GM23248 (cell line): ENCODE measurements at places on chromosomes 7 and 10.

DNA sequence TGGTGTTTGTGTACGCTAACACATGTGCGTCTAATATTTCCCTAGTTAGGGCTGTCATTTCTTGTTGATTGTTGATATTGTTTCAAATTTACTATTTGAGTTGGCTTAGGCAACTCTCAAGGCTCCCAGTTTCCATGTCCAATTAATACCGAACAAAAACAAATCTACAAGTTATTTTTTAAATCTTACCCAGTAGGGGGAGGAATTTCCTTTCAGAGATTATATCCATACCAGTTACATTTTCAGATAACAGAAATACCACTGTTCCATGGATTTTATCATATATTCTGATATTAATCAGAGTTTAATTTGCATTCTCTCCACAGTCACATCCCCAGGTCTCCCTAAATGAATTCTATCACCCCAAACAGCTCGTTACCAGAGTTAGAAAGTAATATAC lies 7.2 kb upstream of the AKR1B10 start:
- DNase-seq, result peak; percentile 35

DNA sequence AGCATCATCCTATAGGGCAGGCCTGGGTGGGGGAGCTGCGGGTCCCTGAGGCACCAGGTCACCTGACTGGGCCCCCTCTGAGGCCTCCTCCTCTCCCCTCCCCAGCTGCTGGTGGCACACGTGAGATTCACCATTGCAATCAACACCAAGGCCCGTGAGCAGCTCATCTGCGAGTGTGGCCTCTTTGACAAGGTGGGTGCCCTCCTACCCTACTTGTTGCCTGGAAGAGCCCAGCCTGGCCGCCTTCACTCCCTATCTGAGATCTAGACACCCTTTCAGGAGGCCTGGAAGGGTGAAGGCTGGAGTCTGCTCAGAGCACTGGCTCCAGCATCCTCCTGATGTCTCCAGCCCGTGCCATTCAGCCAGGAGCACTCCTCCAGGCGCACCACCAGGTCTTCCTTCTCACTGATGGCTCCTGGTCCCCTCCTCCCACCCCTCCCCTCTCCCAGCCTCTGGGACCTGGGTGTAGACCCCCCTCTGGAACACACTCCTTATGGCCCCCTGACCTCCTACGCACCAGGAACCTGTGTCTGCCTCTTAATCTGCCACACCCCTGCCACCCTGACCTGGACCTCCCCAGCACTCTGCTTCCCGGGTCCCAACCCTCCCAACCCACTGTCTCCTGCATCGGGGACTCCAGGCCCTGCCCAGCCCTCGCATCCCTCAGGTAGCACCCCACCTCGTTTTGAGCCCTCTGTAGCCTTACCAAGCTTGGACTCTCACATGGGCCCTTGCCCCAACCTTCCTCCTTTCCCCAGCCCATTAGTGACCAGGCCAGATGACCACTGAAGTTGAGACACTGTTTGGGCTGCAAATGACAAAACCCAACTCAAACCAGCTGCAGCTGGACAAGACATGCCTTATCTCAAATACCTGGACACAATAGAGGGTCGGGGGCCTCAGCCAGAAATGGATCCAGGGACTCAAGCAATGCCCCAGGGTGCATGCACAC lies 67.5 kb downstream of the ALOX5 start:
- no peak for DNase-seq

- peak; percentile 82 for DNase-seq
These were observed 346.1 kb upstream of the ANKRD30A start for GRCh38 chr10:36779238-36779846.

DNA sequence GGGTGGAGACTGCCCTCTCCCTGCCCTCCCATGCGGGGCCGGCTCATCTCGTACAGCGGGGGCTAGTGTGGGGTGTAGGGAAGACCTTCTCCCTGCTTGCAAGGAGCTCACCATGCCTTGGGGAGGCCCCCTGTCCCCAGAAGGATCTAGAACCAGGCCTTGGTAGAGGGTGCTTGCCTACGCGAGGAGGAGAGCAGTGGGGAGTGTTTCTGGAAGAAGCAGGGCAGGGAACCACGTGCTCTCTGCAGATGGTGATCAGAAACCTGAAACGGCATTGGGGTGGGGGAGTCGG lies 2.7 kb downstream of the MAFK start:
- peak; percentile 45 for DNase-seq

GRCh38 chr10:19775296-19775695 lies 40.9 kb upstream of the PLXDC2 start:
- no peak for DNase-seq

DNA sequence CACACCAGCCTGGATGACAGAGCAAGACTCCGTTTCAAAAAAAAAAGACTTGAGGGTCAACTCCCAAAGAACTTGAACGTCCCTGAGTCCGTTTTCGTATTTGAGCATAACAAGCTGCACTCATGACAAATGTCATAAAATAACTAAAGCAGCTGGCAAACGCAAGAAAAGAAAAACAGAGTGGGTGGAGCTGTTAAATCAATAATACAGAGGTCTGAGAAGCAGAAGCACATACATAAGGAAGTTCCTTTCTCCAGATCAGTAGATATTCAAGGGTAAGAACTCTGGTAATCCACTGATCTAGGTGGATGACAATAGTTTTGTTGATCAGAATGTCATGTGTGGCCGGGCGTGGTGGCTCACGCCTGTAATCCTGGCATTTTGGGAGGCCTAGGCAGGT lies 150.1 kb downstream of the FAM107B start:
- no peak for DNase-seq

DNA sequence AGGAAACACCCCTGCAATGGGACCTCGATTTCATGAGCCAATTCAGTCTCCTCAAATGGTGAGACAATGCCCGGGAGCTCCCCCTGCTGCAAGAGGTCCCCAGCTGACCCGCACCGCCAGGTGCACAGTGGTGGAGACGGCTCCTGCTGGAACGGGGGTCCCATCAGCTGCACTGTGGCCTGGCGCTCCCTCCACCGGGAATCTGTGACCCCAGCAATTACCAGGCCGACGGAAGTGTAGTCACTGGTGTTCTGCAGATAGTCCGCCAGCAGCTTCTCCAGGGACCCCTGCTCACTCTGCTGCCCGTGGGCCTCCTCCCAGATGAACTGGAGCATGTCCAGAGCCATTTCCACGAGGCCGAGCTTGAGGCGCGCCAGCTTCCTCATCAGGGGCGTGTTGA lies 64.9 kb upstream of the NKX6-2 start:
- no peak for DNase-seq
